ENCODE measurements at places on chromosomes 5 and 9.

DNA sequence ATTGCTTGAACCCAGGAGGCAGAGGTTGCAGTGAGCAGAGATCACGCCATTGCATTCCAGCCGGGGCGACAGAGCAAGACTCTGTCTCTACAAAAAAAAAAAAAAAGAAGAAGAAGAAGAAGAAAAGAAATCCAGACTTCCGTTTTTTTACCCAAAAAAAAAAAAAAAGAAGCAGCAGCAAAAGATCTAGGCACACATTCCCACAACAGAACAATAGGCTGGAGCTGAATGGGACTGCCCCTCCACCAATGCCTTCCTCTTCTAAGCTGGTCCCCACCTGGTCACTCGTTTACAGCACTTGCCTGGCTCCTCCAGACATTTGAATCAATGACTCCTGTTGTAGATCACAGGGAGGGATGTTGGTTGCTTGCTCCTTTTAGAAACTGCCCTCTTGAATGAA lies 1.6 kb upstream of the LMAN2 start:
- no peak for DNase-seq

DNA sequence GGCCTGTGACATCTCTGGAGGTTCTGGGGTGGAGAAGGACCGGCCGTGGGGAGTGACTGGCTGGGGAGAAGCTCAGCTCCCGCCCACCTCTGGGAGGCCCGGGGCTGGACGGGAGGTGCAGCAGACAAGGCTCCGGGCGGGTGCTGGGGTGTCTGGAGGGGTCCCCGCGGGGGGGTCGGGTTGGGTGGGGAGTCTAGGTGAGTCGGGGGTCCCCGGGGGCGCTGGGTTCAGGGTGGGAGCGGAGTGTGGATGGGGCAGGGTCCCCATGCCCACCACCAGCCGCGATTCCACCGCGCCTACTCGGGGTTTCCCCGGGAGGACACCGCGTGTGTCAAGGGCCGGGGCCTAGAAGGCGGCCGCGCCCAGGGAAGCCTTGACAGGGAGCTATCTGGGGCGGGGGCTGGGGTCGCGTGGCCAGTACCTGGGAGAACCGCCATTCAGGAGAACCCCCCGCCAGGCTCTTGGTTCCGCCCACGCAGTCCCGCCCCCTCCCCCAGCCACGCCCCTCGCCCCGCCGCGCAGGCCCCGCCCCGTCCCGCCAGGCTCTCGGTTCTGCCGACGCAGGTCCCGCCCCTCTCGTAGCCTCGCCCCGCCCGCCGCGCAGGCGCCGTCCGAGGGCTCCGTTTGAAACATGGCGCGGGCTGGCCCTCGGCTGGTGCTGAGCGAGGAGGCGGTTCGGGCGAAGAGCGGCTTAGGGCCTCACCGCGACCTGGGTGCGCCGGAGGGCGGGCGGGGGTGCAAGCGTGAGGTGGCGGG lies at the start of gene CEP72:
Gene CEP72, plus strand, starts transcription at position 610 of the 756 bp plus-strand sequence. Its CDS starts 22 bp downstream, at position 632.
- peak; percentile 95 for DNase-seq

DNA sequence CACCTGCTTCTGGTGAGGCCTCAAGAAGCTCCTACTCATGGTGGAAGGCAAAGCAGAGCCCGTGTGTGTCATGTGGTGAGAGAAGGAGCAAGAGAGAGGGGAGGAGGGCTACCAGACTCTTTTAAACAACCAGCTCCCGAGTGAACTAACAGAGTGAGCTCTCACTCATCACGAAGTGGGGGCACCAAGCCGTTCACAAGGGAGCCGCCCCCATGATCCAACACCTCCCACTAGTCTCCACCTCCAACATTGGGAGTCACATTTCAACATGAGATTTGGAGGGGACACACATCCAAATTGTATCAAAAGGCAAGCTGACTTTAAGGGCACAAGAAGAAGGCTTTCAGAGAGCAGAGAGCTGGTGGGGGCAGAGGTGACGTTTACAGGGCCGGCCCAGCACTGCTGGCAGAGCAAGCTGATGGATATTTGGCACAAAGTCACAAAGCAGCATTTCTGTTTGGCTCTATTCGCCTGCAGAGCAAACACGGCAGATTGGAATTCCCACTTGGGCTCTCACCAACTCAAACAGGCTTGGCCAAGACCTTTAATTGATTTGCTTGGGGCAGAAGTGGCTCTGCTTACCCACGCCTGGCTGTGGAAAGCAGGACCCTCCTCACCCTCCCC lies 20.0 kb downstream of the PITX1 start:
- peak; percentile 64 for DNase-seq

DNA sequence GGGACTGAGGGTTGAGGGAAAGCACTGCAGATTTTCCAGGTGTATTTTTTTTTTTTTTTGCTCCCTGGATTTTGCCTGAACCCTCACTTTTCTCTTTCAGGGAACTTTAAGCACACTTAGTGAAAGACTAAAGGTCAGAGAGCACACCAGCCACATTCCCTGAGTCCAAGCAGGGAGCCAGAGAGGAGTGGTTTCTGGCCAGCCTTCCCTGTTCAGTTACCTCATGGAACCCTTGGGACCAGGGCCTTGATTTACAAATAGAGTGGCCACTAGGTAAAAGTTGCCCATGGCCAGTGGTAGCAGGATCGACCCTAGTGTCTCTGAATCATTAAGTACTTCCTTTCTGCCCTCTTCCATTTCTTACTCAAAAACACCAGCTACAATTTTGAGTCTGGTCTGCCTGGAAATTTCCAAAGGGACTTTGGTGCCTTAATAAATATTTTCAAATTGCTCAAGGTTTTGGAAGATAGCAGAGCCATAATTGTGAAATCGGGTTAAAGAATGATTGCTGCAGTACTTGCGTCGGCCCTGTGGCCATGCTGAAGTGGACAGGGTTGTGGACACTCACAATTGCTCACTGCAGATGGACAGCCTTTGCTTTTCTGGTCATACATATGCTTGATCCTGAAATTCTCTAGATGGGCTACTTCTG lies 14.5 kb downstream of the PALM2AKAP2 start:
- DNase-seq: no peak

GRCh38 chr5:83688281-83688680 lies 32.4 kb downstream of the HAPLN1 start:
- peak; percentile 5 for DNase-seq

- no peak for DNase-seq
These were observed 10.9 kb upstream of the FIBCD1 start for GRCh38 chr9:130950039-130950311.

DNA sequence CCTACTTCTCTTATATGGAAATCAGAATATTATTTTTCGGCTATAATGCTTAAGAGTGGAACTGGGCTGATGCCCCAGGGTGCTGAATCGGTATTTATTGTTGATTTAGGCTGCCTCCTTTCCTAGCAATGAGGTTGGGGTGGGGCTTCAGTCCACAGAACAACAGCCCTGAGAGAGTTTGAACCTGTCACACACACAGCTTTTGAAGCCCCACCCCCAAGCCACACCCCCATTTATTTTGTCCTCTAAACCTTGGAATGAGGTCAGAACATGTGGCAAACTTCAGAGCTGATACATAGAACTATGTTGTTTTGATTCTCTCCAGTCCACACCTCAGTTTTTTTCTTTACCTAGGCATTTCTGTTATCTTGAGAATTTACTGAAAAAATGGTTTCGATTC lies 51.7 kb upstream of the CAMK4 start:
- no peak for DNase-seq

- DNase-seq: no peak
These were observed 2206.6 kb downstream of the MAT2B start for GRCh38 chr5:165712011-165712410.

- DNase-seq: peak; percentile 52
These were observed 154.9 kb downstream of the TENT4A start for GRCh38 chr5:6868171-6868570.

- no peak for DNase-seq
These were observed 273.5 kb upstream of the PTGER4 start for GRCh38 chr5:40405996-40406740.

- peak; percentile 71 for DNase-seq
These were observed 708 bp upstream of the TUBB4B start for GRCh38 chr9:137240318-137240840.

DNA sequence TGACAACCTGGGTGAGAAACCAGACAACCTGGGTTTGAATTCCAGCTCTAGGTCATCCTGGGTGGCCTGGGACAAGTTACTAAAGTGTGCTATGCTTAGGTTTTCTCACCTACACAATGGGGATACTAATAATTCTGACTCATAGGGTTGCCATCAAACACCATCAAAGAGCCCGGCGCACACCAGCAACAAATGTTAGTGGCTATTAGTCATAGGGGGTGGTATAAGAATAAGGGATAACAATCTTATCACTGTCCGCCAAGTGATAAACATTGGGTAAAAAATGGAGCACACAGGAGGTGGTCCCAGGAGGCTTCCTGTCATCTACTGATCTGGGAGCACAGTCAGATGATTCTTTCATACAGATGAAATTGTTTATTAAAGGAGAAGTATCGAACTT lies 61.4 kb upstream of the AFAP1L1 start:
- no peak for DNase-seq

DNA sequence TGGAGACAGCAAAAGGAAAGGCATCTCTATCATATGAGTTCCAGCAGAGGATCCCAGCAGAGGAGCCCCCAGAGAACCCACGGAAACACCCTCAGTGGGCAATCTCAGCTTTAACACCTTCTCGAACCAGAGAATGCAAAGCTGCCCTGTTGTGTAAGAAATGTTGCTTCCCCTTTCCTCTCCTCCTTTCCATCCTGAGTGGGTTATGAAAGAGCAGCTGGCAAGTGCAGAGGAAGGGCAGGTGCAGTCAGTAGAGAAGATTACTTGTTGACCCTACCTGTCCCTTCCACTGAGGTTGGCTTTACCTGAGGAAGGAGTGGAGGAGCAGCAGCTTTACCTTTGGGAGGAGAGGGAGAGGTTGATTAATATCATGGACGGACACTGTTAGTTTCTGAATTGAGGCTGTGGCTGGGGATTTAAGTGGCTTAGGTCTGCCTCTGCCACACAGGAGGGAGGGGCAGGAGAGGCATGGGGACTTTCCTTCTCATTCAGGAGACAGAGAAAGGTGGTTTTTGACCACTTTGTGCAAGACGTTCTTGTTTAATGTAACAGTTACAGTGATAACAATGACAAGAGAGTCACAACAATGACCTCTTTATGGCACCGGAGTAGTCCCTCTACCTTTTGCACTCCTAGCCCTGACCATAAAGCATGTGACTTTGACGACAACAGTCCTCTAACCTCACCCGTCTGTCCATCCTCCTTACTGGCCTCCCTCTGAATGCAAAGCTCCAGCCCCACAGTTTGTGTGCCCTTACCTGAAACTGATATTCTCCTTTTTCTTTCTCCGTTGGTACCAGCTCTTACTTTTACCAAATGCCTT lies 254.8 kb downstream of the NSG2 start:
- DNase-seq: no peak

DNA sequence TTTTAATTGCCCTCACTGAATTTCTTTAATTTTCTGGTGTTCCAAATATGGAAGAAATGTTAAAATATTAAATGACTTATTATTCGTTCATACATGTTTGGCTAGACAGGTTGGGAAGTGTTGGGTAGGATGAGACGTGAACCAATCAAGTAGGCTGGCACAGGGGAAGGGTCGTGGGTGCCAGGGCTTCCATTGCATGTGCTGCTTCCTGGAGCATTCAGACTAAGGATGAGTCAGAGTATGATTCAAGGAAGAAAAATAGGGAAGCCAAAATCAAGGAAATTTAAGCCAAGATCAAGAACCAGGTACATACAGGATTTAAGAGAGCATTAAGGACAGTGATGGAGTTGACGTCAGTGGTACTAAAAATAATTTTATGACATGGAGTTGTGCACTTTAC lies 2068.0 kb downstream of the MAT2B start:
- no peak for DNase-seq

DNA sequence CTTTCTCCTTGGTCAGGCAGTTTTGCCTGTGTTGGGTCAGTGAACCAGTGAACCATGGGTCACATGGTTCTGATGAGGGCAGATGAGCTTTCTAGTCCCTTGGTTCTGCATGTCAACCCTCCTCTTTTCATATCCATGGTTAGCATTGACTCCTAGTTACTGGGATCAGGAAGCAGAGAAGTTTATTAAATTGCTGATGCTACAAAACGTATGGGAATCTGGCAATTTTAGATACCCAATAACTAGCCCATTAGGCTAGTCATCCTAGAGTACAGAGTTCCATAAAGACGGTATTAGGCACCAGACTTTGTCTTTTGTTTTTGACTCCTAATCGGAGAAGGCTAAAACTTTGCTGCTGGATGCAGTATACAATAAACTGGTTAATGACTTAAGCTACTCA lies 273.1 kb downstream of the ATPSCKMT start:
- no peak for DNase-seq

DNA sequence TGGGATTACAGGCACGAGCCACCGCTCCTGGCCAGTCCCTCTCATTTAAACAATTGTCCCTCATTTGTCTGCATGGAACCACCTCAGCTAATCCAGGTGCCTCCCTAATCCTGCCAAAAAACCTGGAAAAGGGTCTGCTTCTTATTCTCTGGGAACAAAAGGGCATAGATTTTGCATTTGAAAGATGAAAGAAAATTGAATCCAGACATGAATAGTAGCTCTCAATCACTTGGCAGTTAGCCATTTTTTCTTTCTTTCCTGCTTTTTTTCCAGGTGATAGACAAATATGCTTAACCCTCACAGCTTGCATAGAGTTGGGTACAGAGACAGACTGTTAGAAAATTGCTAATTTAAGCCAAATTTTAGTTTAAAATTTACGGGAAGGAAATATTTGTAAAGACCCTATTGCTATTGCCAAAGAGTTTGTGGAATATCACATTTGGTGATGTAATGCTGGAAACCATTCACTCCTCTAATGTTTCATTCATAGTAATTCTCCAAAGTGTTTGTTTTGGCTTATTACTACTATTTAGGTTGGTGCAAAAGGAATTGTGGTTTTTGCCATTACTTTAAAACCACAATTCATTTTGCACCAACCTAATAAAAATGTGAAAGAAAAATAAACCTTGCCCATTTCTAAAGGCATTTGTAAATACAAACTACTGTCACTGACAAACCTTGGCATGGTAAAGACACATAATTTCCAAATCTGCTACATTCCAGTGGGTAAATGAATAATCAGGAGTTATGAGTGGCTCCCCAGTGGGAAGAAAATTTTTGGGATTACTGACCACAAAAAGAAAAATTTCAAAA lies 80.5 kb upstream of the JAK2 start:
- DNase-seq: no peak

- DNase-seq: no peak
These were observed 119.5 kb downstream of the EDIL3 start for GRCh38 chr5:84265130-84265529.
